ENCODE measurements at places on chromosomes 12 and 14.
A peak's percentile ranks its signal among the peaks of the same experiment; 100 is the strongest.

GRCh38 chr12:96829354-96829753 lies 77.7 kb upstream of the NEDD1 start:
- DNase-seq: no peak

GRCh38 chr12:114165921-114166320 lies 199.8 kb upstream of the RBM19 start:
- DNase-seq: peak; percentile 9

GRCh38 chr14:40576880-40577478 lies 1029.7 kb upstream of the LRFN5 start:
- DNase-seq: no peak

DNA sequence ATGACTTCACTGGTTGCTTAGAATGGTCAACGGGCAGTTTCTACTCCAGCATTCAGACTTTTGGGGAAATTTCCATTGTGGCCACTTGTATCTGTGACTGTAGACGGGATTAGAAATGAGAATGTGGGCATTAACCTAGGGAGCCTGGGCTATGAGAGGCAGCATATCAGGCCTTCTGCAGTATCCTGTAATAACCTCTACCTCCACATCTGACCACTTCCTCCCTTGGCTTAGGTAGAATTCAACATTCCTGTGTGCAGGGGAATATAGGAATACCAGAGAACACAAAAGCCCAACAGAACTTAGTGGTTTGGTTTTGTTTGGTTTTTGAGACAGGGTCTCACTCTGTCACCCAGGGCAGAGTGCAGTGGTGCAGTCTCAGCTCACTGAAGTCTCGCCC lies 76.4 kb upstream of the HOXC13 start:
- no peak for DNase-seq

DNA sequence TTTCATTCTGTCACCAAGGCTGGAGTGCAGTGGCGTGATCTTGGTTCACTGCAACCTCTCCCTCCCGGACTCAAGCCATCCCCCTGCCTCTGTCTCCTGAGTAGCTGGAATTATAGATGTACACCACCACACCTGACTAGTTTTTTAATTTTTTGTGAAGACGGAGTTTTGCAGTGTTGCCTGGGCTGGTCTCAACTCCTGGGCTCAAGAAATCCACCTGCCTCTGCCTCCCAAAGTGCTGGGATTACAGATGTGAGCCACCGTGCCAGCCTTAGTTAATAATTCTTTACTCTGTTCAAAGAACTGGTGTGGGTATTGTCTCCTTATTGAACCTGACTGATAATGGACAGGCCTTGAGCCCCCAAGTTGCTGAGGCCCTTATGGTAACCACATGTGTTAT lies 10.4 kb upstream of the KRT7 start:
- no peak for DNase-seq

DNA sequence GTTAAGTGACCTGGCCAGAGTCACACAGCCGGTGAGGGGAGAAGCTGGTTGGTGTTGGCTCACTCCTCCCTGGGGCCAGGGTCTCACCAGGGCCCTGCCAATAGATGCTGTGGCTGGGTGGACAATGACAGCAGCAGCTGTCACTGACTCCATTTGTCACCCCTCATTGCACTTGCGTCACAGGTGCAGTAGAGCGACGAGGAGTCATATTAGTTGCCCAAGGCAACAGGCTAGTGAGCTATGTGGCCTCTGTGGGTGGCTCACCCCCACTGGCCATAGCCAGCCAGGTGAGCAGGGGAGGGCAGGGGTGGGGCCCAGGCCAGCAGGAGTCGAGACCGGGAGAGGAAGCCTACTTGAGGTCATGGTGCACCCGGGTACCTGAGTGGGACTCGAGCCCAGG lies 9.7 kb downstream of the SLC25A47 start:
- DNase-seq: no peak

- DNase-seq: no peak
Measured at GRCh38 chr12:68180792-68181744, 21.5 kb upstream of the IFNG start.

DNA sequence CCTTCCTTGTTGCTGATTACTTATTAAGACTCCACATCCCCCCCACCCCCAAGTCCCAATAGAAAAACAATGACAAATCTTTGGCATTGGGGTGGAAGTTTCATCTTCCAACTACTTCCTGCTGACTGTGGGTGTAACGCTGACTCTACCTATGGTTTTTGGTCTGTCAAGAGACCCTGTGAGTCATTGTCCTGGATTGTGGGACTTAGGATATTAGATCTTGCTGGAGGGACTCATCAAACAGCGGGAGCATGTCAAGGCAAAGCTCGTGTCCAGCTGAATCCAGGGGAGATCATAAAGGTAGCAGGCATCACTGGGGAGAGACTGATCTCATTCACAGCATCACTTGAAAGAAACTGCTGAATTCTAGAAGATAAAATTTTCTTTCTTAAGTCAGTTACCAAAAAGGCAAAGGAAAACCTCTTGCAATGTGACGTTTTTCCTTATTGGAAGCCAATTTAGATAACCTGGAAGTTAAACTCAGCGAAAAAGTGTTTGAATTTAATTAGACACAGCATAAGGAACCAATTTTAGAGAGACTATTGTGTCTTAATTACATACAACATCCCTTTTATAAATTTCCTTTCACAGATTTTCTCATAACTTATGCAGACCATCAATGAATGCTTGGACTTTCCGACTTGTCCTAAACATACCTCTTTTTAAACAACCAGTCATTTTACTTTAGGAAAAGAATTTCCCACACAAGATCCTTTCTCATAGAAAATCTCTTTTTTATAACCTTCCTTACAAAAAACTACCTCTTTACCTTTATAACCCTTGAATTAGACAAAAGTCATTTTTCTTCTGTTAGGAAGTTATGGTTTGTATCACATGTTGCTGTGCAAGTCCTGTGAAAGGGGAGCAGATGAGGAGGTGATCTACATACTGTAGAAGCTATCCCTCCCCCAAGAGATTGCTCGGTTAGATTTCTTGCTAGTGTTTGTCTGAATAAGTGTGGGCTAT lies 94.6 kb upstream of the SCAF11 start:
- no peak for DNase-seq

- DNase-seq: no peak
Measured at GRCh38 chr14:102092806-102093205, 6.0 kb upstream of the HSP90AA1 start.

DNA sequence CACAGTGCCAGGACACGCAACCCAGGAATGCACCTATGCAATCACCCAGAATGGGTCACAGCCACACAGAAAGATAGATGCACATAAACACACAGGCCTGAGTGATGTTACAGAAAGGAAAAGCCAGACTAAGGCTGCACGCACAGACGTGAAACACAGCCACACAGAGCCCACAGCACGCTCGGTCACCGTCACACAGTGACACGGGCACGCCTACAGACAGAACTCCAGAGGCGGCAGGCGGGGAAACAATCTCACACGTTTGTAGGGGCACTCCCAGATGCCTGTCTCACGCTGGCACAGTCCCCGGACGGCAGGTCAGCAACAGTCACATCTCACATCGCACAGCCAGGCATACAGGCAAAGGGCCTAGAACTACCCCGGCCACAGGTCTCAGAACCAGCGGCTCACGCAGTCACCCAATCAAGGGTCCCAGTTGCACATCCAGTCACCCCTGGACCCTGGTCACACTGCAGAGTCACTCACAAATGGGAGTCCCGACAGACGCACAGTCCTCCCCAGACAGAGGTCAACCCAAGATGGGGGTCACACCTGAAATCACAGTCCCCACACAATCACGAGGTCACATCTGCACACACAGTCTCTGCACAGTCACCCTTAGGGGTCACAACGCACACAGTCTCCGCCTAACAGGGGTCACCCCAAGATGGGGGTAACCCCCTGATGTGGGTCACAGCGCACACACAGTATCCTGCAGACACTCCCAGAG lies 790 bp downstream of the SSH1 start:
- peak; percentile 45 for DNase-seq

- no peak for DNase-seq
Measured at GRCh38 chr14:70887207-70887681, 20.0 kb upstream of the PCNX1 start.

DNA sequence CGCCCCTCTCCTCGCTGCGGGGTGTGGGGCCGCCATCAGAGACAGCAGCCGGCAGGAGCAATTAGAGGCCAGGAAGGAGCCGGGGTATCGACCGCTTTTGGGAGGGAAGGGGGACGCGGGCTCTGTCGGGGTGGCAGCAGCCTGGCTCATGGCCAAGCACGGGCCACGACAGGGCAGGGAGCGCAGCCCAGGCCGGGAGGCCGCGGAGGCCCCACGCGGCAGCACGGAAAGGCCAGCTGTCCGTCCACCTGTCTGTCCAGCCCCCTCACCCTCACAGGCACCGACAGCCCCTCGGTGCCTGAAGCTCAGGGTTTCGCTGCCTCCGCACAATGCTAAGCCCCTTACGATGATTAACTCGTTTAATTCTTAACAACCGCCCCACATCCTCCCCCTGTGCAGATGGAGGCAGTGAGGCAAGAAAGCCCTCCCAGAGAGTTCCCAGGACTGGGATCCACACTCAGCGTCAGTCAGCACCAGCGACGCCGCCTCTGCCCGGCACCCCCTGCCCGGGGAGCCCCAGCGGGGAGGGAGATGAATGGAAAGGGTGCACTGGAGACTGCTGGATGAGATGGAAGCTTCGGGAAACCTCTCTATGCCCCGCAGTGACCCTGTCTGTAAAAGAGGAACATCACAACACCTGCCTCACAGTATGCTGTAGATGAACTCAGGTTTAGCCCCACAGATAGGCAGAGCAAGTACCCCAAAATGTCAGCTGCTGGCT lies 23.7 kb downstream of the NCOR2 start:
- DNase-seq: no peak

GRCh38 chr14:51082349-51082748 lies 12.6 kb downstream of the TRIM9 start:
- DNase-seq: no peak

DNA sequence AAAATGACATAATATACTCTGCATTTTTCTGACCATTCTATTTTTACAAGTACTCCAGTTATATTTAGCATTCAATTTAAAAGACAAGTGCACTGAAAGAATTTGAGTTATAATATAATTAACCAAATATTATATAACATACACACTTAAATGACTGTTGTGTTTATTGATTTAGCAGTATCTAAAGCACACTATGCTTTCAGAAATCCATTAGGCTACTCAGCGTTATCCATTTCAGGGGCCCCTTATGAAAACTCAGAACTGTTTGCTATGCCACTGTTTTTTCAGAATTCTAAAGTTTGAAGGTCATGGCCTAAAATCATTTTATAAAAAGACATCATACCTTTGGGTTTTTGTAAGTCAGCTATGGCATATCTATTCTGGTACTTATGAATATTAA lies 57.1 kb downstream of the HECTD4 start:
- DNase-seq: no peak

GRCh38 chr12:54127538-54128259 lies 61.1 kb downstream of the SMUG1 start:
- no peak for DNase-seq

DNA sequence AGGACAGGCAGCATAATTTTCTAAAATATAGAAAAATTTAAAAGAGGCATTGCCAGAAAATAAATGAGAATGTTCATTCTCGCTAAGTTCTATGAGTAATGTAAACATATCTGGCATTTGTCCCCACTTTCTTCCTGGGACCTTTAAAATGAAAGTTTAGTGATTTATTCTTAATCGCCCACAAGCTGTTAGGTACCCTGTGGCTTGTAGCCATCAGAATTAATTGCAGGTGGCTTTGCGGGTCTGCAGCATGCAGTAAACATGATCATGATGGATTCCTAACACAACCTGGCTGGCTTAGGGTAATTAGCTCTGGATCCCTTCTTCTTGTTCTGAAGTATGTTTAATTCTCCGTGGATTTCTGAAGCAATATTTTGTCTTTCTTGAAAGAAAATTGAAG lies 103.5 kb upstream of the FRMD6 start:
- no peak for DNase-seq

DNA sequence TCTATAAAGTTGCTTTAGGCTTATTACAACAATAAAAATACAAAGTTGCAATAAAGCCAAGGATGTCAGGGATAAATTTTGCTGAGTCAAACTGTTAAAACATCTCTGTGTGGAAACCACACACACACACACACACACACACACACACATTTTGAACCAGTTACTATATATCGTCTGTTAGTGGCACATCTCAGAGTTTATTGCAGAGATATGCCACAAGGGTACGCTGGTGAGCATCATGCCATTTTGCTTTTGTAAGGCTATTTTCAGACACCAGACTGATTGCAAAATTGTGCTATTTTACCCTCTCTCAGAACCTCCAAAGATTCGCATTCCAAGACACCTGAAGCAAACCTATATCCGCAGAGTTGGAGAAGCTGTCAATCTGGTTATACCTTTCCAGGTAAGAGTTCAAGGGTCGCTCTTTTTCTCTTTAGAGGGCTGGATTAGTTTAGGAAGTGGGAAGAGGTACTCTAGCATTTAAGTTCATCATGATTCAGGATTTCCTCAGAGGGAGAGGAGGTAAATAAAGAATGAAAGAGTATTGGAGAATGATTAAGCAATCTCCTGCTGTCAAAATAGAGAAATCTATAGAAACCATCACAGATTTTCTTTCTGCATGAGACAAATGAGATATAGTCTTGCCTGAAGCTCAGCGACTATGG lies 27.3 kb upstream of the CHPT1 start:
- DNase-seq: peak; percentile 84

DNA sequence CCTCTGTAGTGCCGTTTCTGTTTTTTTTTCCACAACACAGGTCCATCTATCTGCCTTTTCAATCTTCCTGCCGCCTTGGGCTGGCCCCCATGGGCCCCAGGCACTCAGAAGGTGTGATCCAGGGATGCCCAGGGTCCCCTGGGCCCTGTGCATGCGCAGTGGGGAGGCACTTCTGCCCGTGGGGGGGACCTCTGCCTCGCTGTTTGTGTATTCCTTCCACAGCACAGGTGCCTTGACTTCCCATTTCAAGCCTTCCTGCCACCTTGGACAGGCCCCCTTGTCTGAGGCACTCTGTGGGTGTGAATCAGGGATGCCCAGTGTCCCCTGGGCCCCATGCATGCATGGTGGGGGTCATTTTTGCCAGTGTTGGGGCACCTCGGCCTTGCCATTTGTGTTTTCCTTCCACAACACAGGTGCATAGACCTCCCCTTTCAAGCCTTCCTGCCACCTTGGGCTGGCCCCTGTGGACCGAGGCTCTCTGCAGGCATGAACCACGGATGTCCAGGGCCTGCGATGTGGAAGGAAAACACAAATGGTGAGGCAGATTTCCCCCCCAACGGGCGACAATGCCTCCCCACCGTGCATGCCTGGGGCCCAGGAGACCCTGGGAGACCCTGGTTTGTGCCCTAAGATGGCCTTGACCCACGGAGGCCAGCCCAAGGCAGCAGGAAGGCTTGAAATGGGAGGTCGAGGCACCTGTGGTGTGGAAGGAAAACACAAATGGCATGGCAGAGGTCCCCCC lies 366.5 kb downstream of the ALG10 start:
- DNase-seq: no peak

Measured in SK-MEL-5 (cell line).